ENCODE measurements at places on chromosomes 3 and 15. TPM values are rescaled to one million over a fixed set of nuclear protein-coding genes. Genes with fewer than 3 reads are reported as not detected.

FBXO40 gene
- not detected for total RNA-seq

HTR3E gene
- not detected for total RNA-seq

DAZL gene
- total RNA-seq: not detected

SLC9C1 gene
- total RNA-seq: not detected

KIF15 gene
- 5.6 TPM for total RNA-seq

CP gene
- total RNA-seq: not detected

POMGNT2 gene
- total RNA-seq: 7.3 TPM

AGBL1 gene
- not detected for total RNA-seq

SUSD5 gene
- 3.8 TPM for total RNA-seq

C2CD4B gene
- total RNA-seq: not detected

ERC2 gene
- total RNA-seq: 0.44 TPM

CPNE4 gene
- not detected for total RNA-seq

SERINC4 gene
- not detected for total RNA-seq

BLM gene
- 2.8 TPM for total RNA-seq

FAM131A gene
- 12.9 TPM for total RNA-seq

GPR27 gene
- 6.3 TPM for total RNA-seq

TMEM43 gene
- total RNA-seq: 120 TPM

TMEM42 gene
- total RNA-seq: 27.8 TPM

PLA2G4D gene
- not detected for total RNA-seq

ACAD9 gene
- total RNA-seq: 43.1 TPM

KLHL40 gene
- not detected for total RNA-seq

MOBP gene
- total RNA-seq: 0.21 TPM

C3orf49 gene
- total RNA-seq: not detected

CHRFAM7A gene
- 1.9 TPM for total RNA-seq

SH2D7 gene
- total RNA-seq: not detected

GOLGA6L25 gene
- total RNA-seq: not detected

CACNA2D2 gene
- not detected for total RNA-seq

TIMP4 gene
- not detected for total RNA-seq

OR5K2 gene
- total RNA-seq: not detected

APOD gene
- total RNA-seq: 0.83 TPM

STRA6 gene
- total RNA-seq: not detected

SLC22A13 gene
- 1.9 TPM for total RNA-seq

PLCB2 gene
- total RNA-seq: 0.15 TPM

GOLGA6D gene
- total RNA-seq: not detected

All from MCF 10A (cell line).